ENCODE measurements at places on chromosomes 7 and 10. TPM values are rescaled to one million over a fixed set of nuclear protein-coding genes. Genes with fewer than 3 reads are reported as not detected.

C7orf33 gene
- total RNA-seq, result not detected

GNGT1 gene
- total RNA-seq, result not detected

VAX1 gene
- total RNA-seq, result under 0.01 TPM

PRLHR gene
- not detected for total RNA-seq

OPN4 gene
- not detected for total RNA-seq

TRIM73 gene
- 21.5 TPM for total RNA-seq

UTF1 gene
- total RNA-seq, result under 0.01 TPM

UCN3 gene
- total RNA-seq, result not detected

MAD1L1 gene
- 57.9 TPM for total RNA-seq

RHOBTB1 gene
- total RNA-seq, result 11.6 TPM

HOXA4 gene
- 1.1 TPM for total RNA-seq

SH2D4B gene
- under 0.01 TPM for total RNA-seq

MYL10 gene
- not detected for total RNA-seq

SEC61G gene
- 47.7 TPM for total RNA-seq

TMEM26 gene
- total RNA-seq, result under 0.01 TPM

GCK gene
- total RNA-seq, result 0.27 TPM

FBXL13 gene
- total RNA-seq, result 1.3 TPM

DNAH11 gene
- under 0.01 TPM for total RNA-seq

LHFPL3 gene
- not detected for total RNA-seq

ADAMTS14 gene
- total RNA-seq, result 3.0 TPM

SUV39H2 gene
- 4.8 TPM for total RNA-seq

DCLRE1A gene
- total RNA-seq, result 3.8 TPM

PPP1R17 gene
- total RNA-seq, result under 0.01 TPM

All from hematopoietic multipotent progenitor cell (in vitro differentiated cells).